ENCODE measurements at places on chromosomes 3 and 15. TPM values are rescaled to one million over a fixed set of nuclear protein-coding genes. Genes with fewer than 3 reads are reported as not detected.

DNA sequence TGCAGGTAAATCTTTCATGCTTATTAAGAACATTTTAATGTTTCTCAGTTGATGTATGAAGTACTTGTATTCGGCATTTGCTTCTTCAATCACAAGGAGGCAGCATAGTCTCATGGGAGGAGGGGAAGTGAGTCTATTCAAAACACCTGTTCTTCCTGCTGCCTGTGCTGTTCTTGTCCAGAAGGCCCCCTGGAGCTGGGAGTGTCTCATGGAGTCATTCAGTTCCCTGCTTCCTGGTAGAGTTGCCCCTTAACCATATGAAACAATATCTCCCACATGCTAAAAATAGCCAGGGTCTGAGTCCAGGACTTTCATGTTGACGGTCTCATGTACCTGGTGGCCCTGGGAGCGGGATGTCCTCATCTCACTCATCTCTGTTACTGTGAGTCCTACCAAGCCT lies 15.5 kb upstream of the PPP1R2 start:
- no peak for DNase-seq

Gene CHRNA5
- 0.36 TPM for total RNA-seq

Gene ZNF35
- 14.7 TPM for total RNA-seq

DNA sequence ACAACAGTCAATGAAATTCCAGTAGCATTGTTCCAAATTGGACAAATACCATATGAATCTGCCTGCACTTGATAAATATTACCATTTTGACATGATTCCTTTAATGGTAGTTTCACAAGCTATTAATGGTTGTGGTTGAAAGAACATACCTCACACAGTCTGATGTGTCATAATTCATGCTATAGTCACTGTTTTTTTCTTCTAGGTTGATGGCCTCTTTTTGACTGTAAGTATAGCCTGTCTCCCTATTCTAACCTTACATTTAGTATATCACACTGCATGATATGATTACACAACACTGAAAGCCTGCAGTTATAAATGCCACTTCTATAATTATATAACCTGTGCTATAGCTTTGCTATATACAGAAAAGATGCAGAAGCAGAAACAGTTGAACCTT lies 834.1 kb downstream of the NSUN3 start:
- DNase-seq: no peak

GRCh38 chr15:56074481-56075265 lies 81.3 kb upstream of the NEDD4 start:
- DNase-seq: no peak

Gene CCDC39
- total RNA-seq: not detected

GRCh38 chr3:194736896-194737600 lies 51.4 kb downstream of the FAM43A start:
- no peak for DNase-seq

Gene IGSF10
- total RNA-seq: 2.7 TPM
